ENCODE measurements at places on chromosomes 5 and 9.

DNA sequence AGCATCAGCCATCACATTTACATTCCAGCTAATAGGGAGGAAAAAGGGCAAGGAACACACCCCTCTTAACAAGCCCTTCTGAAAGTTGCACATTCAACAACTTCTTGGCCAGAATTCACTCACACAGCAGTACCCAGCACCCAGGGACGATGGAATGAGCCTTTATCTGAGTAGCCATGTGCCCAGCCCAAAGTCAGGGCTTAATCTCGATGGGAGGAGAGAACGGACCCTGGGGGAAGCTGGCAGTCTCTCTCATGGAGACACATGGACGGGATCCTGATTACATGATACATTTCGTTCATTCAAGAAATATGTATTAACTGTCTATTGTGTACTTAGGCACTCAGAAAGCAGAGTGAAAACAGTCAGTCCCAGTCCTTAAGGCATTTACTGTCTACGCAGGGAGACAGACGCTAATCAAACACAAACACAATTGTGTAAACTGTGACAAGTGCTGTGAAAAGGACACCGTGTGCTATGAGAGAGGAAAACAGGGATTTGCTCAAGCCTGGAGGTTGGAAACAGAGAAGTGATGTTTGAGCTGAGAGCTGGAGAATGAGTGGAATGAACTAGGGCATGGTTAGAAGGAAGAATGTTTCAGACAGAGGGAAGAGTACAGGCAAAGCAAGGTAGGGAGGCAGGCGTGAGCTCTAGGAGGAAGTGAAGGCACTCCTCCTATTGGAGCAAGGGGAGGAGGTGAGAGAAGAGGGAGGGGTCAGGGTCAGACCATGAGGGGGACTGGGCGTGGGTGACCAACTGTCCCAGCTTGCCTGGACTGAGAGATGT, 7.4 kb downstream of the OTULINL start:
- no peak for DNase-seq

GRCh38 chr5:3105581-3105980, 354.1 kb upstream of the IRX2 start:
- DNase-seq: no peak

DNA sequence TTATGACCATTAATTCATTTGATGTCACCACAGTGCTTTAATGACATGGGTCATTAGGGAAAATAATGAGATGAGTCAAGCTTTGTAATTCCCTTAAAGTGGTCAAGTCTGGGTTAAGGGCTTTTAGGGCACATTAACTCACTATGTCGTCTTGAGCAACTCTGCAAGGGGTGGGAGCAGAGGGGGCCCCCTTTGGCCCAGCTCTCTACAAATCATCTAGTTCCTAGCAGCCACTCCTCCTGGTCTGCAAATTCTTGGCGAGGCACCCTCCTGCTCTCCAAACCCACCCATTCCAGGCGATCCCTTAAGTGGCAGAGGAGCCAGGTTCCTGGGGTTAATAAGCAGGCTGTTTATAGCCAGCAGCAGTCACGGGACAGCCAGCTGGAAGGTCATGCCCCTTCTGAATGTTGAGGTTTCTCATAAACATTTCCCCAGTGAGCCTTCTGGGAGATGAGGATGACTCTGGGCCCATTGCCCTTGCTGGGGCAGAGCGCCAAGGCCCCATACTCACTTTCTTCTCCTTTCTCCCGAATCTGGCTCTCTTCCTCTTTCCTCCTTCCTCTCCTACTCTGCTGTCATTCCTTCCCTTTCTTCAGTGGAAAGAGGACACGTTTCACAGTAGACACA, 14.3 kb upstream of the GPX3 start:
- DNase-seq: peak; percentile 30

- DNase-seq: no peak
Measured at GRCh38 chr5:132260051-132260450, 2.6 kb downstream of the PDLIM4 start.

DNA sequence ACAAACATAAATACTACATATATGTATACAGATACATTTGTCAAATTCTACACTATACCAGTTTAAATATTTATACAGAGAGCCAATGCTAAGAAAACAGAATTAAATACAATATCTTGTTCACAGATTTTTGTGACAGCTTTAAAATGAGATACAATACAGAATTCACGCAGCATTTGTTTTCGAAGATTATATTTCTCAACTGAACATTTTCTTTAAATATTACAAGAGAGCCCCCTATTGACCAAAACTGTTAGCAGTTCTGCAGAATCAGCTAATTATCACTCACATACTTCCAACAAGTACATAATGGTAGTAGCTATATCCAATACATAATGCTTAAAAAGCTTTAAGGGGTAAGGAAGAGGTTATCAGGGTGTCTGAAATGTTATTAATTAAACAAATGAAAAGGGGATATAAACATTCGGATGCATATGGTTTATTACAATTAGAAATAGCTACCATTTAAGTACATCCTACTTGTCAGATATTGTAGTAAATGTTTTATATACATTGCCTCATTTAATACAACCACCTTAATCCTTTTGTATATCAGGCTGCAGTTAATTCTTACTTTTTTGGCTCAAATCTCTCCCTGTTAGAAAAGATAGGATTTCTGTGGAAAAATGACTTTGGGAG, 31.7 kb downstream of the ZDHHC21 start:
- no peak for DNase-seq

GRCh38 chr5:151779531-151780125, 7.9 kb downstream of the G3BP1 start:
- DNase-seq: no peak

GRCh38 chr5:66223637-66224036, 79.5 kb downstream of the SREK1 start:
- DNase-seq: no peak
